CD8-positive, alpha-beta memory T cell (primary cell): ENCODE measurements at places on chromosomes 11 and 22.

GRCh38 chr11:20134991-20135736 is 25.1 kb downstream of the DBX1 start:
- DNase-seq = no peak

DNA sequence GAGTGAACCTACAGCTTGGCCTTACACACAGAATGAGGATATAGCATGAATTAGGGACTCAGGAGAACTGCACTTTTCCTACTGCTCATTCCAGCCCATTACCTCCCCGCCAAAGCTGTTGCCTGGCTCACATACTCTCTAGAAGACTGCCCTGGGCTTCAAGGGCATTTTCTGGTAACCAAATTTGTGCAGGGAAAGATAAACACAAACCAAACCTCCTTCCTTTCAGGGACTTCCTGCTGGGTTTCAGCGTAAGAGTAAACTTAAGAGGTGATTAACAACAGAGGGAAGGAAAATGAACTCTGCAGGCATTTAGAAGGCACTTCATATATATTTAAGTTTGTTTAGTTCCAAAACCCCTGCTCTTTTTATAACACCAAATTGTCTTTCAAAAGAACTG is 194.9 kb downstream of the SWAP70 start:
- no peak for DNase-seq

- no peak for DNase-seq
These were observed 61.0 kb downstream of the RPS6KA4 start for GRCh38 chr11:64419818-64420485.

GRCh38 chr22:40036591-40037225 is 42.0 kb downstream of the FAM83F start:
- no peak for DNase-seq

GRCh38 chr11:59999691-60000090 is 17.3 kb upstream of the OOSP4B start:
- no peak for DNase-seq

DNA sequence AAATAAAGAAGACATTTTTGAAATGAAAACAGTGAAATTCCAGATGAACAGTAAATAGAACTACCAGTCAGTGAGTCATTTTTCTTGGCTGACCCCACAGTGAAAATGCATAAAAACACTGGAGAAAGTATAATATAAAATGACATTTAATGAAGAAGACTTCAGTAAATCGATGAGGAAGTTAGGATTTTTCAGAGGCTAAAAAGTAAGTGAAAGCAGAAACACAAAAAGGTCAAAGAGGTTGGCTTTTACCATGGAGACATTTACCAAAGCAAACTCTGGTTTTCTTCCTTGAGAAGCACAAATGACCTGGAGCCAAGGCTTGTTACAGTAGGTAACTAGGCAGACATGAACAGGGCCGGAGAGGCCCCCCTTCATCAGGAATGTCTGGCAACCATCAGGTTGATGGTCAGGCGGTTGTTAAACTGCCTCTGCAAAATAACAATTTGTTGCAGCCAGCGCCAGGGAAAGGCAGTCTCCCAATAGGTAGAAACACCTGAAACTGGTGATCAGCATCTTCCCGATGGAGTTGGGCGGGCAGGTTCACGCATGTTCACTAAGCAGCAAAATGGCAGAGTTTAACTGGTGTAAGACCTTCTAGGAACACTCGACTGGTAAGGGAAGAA is 16.7 kb upstream of the TMEM123 start:
- DNase-seq = no peak

- DNase-seq = peak; percentile 48
These were observed 12.4 kb downstream of the UCP2 start for GRCh38 chr11:73969991-73970800.

GRCh38 chr22:48947636-48948035 is 880.0 kb downstream of the BRD1 start:
- no peak for DNase-seq

DNA sequence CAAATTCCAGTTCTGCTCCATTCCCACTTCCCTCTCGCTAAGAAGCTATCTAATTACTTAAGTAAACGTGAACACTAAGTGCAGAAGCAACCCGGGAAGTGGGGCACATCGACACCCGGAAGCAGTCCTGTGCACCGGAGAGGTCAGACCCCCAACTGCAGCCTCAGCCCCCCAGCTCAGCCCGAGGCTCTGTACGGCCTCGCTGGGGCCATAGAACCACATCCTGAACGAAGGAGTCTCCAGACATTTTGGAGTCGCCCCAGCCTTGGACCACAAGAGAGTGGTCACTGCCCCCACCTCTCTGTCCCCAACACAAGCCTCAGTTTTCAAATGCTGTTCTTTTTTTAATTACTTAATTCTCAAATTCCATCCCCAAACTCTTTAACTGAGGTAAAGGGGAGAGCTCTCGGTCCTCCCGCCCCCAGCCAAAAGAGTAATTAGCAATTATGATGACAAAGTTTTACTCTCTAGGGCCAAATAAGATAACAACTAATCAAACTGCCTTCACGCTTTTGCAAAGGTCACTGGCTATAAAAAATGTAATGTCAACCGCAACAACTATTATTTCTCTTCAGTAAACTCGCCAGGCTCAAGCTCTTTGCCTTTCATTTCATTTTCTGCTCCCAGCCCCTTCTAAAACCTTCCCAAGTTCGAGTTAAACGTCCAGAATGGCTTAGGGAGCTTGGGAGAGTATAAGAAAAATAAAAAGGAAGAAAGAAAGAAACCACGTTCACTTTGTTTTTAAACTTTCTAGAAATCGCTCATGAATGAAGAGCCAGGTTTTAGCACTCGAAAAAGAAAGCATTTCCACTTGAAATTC is 2.2 kb downstream of the PAX6 start:
- no peak for DNase-seq

- DNase-seq = no peak
These were observed 7.2 kb downstream of the IRAG1 start for GRCh38 chr11:10686311-10686710.

DNA sequence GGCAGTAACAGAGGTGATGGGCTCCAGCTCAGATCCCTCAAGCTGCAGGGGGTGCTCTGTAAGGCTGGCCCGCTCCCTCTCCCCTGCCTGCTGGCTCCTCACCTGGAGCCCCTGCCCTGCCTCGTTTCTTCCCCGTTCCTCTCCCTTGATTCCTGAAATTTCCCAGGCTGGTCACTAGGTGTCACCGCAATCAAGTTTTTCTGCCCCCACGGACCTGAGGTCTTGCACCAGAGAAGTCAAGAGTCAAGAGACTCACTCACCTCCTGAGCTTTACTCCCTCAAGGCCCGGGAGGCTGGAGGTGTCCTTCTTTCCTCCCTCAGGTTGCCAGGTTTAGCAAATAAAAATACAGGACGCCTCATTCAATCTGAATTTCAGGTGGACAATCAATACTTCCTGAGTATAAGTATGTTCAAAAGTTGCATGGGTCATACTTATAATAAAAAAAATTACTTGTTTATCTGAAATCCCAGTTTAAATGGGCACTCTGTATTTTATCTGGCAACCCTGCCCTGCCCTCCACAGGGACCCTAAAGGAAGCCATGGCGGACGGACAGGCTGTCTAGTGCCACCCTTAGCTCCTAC is 69.2 kb downstream of the SCUBE1 start:
- no peak for DNase-seq

GRCh38 chr11:108199446-108200321 is 22.8 kb downstream of the NPAT start:
- no peak for DNase-seq

- peak; percentile 45 for DNase-seq
These were observed 798 bp downstream of the AMPD3 start for GRCh38 chr11:10455637-10456487.
